ENCODE measurements at places on chromosomes 2 and 18.

DNA sequence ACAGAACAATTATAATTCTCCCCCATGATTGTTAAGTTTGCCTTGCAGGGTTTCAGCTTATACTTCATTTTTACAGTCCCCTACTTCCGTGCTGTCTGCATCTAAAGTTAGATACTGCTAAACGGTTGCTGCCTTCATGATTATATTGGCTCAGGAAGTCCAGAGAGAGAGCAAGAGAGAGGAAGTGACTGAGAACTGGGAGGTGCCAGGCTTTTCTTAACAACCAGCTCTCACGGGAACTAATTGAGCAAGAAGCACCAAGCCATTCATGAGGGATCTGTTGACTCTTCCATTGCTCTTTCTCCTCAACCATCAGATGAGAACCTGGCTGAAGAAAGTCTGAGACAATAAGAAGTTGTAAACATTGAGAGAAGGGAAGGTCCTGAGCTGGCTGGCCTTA lies 125.5 kb upstream of the SIX2 start:
- DNase-seq = no peak

DNA sequence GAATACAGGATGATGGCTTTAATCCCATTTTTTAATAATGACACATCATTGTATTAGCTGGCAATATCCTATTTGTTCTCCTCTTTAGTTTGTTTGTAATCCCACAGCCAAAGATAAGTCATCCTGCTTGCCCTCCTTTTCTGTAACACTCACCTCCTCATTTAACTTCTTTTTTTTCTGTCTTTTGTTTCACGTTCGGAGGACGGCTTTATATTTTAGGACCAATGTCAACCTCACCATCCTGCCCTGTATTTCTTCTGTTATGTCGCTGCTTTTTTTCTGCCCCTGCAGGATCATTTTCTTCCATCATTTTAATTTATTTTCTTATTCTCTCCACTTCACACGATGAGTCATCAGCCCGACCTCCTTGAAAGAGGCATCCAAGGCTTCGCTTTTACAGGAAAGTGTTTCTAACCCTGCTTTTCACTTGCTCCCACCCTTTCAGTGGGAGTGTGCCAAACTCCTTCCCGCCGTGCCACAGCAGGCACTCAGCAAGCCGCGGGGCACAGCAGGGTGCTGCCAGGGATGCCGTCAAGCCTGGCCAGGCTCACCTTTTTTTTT lies 11.4 kb downstream of the RAB31 start:
- DNase-seq = no peak

DNA sequence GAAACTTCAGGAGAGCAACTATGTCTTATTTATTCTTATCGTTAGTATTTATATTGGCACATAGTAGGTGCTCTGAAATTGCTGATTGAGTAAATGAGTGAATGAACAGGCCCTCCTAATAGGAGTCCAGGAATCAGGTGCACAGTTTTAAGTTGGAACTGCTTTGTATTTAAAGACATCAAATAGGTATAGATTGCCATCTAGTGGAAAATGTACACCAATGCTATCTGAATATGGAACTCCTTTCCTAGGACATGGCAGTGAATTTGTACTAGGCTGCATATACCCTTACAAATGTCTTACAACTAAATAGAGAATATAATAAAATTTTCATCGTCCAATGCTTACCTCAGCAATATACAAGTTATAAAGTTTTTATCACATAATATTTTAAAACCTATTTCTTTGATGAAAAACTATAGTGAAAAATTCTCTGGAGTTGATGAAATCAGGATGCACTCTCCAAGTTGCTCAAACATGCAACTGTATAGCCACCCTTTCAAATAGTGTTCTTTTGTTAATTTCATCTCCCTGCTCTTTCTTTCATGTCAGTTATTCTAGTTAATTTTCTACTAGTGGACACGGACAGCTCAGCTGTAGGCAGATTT lies 318.9 kb upstream of the SYT4 start:
- DNase-seq = no peak

DNA sequence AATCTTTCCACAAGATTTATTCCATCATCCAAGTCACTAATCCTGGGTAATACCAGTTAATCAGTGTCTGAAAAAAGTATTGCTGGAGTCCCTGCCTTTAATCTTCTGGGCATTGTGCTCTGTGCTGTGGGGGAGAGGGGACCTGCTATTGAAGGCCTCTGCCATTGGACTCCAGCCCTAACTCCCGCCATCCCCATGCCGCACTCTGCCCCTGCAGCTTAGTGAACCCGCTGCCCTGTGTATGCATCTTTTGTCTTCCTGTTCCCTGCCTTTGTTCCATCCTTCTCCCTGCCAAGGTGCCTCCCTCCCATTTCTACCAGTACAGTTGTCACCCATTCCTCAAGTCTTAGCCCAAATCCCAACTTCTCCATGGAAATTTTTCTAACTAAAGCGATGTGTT lies 113.8 kb upstream of the EPAS1 start:
- DNase-seq = no peak

- no peak for DNase-seq
These were observed 309.0 kb upstream of the GULP1 start for GRCh38 chr2:187982668-187983067.

DNA sequence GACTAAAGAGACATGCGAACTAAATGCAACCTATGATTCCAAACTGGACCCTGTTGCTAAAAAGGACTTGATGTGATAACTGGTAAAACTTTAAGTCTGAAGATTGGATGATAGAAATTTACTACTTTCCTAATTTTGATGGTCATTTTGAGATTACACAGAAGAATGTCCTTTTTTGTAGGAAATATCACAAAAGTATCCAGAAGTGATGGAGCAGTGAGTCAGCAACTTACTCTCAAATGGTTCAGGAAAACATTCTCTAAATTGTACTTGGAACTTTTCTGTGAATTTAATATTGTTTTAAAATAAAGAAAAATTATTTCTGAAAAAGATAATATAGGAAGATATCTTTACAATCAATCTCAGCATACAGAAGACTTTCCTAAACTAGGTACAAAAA lies 19.9 kb downstream of the MBOAT2 start:
- no peak for DNase-seq

- DNase-seq = no peak
These were observed 212.4 kb upstream of the STK17B start for GRCh38 chr2:196383799-196384198.

DNA sequence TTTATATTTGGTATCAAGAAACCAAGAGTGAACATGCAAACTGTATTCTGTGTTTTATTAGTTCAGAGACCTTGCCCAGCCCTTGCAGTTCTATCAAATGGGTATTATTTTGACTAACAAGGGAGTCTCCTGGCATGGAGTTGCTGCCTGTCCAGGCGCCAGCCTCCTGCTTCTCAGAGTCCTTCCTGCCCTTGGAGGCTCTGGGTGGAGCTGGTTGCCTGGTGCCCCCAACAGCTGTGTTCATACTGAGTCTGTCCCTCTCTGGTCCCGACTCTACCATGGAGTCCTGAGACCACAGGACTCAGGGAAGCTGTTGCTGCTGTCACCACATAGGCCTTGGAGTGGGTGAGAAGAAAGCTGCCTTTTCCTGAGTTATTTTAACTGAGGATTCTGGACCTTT lies 26.3 kb upstream of the GREB1 start:
- no peak for DNase-seq

DNA sequence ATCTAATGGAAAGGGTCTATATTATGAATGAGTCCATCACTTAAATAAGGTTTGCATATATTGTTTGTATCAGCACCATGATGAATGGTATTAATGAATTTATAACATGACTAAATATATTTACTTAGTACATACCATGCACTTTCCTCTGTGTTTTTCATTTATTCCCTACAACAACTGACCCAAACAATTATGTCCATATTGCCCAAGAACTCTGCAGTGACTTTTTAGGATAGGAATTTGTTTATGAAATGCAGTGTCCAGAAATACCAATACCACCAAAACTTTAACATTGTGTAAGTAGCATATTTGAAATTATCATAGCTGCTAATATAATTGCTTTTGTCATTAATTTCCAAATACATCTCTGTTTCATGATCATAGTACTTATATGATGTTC lies 119.7 kb downstream of the WDR7 start:
- no peak for DNase-seq

DNA sequence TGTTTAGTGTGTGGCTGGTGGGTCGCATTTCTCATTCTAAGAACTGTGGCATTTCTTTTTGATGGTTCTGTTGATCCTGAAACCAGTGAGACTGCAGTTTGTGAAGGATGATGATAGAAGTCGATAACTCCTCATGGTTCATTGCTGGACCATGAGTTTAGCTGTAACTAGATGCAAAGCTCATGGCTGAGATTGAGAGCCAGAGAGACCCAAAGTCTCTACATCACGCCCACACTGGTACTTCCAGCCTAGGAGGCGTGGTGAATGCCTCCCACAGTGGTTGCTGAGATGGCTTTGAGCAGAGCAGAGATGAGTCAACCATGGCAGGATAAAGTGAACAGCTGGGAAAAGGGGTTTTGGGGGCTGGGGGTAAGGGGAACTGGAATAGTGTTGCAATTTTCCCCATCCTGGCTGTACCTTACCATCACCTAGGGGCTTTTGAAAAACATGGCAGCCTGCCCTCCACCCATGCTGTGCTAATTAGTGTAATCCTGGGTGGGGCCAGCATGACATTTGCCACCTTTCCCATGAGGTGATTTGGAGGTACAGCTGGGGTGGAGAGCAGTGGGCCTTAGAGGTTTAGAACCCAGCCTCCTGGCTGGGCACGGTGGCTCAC lies 24.1 kb downstream of the INPP4A start:
- peak; percentile 69 for DNase-seq

- DNase-seq = peak; percentile 61
These were observed 12.5 kb downstream of the NPC1 start for GRCh38 chr18:23573626-23574431.

Measured in activated CD4-positive, alpha-beta T cell treated with anti-CD3 and anti-CD28 coated beads, Interleukin-2, amount 50 U/mL, for 48 hours (primary cell).